Pulmonary artery endothelial cell (primary cell): ENCODE measurements at places on chromosomes 11 and 22. TPM values are rescaled to one million over a fixed set of nuclear protein-coding genes. Genes with fewer than 3 reads are reported as not detected.

GRM5 gene
- total RNA-seq, result under 0.01 and 0.04 TPM in 2 replicates

GGTLC3 gene
- total RNA-seq, result not detected in 2 replicates

TEX54 gene
- total RNA-seq, result 0.26 TPM in 1 of 2 replicates, not detected in the other

DNA sequence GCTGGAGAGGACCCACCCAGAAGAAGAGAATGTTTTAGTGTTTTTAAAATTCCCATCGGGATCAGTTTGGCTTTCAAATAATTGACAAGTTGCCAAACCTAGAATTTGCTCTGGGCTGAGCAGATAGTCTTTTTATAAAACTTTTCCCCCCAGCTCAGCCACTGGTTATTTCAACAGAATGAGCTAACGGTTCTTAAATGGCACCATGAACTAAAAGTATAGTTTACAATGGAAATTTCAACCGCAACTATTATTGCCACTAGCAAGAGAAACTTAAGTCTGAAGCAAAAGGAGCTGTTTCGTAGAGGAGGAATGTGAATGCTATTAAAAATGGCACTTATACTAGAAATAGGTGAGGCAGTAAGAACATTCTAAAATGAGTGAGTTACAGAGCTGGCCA, 3.4 kb downstream of the DKK3 start:
- no peak for DNase-seq

DNA sequence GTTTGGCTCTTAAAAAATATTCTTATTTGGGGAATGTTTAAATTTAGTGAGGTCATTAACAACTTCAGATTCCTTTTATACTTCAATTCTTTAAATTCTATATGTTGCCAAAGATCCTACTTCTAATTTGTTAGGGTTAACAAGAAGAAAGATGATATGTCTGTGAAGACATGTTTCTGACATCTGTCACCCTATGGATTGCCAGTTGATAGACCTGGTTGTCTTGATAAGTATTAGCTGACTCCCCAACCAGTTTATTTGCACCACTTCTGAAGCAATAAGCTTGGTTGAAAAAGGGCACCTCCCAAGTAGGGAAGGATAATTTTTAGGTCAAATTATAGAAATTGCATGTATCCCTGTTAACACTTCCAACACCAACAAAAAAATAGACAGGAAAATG, 29.3 kb downstream of the ARHGEF12 start:
- DNase-seq, result no peak

DNA sequence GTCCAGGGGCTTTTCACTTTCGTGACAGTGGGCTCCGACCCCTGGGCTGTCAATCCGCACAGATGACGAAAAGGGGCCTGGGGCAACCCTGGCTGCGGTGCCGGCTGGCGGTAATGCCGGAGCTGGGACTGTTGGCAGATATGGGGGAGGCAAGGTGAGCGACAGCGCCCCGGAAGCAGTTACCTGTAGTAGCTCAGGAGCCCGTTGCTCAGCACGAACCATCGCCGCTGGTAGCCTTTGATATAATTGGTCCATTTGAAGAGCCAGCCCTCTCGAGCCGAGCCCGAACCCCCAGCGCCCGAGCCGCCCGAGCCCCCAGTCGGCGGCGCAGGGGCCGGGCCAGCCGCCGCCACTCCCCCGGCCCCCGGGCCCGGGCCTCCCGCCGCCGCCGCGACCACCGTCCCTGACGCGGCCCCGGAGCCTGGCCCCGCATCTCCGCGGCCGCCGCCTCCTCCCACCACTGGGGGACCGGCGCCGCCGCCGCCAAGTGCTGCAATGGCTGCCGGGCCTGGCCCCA, 396 bp downstream of the OSBP start:
- DNase-seq, result no peak

DNA sequence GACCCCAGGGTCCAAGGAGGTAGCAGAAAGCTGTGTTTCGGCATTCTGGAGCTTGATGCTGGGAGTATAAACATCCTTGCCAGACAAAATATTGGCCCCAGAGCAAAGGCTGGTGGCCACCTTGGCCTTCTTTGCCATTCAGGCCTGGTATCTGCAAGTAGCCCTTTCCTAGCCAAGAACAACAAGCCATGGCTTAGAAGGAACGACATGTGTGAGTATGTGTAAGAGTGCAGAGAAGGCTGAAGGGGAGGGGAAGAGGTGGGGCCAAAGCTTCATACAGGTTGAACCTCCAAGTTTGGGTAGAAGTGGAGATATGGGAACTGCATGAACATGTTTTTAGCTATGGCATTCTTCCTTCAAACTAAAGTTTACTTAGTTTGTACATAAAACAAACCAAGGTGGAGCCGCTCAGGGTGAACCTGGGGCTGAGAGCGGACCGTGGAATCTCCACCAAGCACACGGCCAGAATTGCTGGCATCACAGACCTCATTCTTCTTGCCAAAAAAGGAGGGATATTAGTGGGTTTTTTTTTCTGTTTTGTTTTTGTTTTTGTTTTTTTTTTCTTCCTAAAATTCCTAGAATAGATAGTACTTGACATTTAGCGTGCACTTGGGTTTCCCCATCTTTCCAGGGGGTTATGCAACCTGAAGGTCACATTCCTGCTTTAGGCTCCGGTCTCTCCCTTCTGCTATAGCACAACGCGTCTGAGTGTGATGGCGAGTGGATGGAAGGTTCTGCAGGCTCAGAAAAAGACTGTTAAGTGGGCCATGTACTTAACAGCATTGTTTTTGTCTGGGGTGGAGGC, 70.9 kb downstream of the ADAMTS15 start:
- no peak for DNase-seq

DNA sequence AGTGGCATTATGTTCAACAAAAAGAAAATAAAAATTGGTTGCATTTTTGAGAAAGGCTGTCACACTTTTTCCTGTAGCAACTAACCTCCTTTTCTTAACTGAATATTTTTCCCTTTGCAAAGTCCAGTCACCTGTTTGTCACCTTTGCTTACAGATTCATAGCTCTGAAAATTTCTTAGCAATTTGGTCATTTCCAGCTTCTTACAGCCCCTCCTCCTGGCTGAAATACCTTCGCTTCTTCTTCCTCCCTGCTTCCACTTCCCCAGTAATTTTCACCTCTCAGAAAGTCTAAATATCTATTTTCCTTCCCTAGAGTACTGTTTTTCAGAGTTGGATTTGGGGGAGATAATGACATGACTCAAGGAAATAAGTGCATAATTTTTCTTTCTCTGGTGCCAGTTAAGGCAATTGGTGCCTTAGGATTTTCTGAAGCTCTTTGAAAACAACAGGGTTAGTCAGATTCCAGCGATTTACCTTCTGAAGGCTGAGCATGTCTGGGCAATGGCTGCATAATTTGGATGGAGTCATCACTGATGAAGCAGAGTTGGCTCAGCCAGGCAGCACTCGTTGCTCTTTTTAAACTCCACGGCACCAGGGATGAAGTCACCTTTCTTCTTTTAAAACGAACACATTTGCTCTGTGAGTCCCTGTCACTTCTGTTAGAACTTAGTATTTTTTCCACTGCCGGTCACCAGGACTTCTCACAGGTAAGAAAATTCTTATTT, 62.1 kb upstream of the AMOTL1 start:
- DNase-seq, result no peak

- no peak for DNase-seq
Observed at GRCh38 chr22:43888740-43889139, 3.1 kb downstream of the PNPLA5 start.

DNA sequence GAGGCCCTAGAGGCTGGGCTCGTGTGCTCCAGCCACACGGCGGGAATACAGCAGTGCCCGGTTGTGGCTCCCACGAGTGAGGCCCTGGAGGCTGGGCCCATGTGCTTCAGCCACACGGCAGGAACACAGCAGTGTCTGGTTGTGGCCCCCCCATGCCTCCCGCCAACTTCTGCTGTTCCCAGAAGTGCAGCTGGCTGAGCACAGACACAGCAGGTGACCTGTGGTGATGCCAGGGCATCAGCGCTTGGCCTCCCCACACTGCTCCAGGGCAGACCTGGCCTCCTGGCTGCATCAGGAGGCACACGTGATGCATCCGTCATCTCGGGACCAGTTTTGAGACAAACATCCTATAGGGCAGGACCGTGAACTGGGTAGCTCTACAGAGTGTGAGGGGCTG, 110.3 kb downstream of the KCNQ1OT1 start:
- no peak for DNase-seq

DNA sequence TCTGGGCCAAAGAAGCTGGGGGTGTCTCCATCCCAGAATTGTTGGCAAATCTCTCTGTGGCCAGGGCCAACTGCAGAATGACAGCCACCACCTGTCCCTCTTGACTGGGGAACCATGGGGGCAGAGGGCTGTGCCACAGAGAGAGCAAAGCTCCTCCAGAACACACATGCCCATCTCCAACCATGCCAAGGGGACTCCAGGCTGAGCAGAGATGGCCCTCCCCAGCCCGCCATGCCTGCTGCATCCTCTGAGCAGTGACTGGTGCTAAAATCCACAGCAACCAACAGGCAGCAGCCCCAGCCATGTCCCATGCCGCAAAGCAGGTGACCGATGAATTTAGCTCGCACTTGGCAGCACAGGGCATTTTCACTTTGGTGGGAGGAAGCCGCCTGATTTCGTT, 45.0 kb downstream of the LARGE1 start:
- DNase-seq, result no peak

GRCh38 chr11:73999581-74000306, 9.1 kb downstream of the UCP3 start:
- DNase-seq, result no peak

GRCh38 chr11:76857781-76858410, 2.8 kb upstream of the ACER3 start:
- DNase-seq, result no peak

DNA sequence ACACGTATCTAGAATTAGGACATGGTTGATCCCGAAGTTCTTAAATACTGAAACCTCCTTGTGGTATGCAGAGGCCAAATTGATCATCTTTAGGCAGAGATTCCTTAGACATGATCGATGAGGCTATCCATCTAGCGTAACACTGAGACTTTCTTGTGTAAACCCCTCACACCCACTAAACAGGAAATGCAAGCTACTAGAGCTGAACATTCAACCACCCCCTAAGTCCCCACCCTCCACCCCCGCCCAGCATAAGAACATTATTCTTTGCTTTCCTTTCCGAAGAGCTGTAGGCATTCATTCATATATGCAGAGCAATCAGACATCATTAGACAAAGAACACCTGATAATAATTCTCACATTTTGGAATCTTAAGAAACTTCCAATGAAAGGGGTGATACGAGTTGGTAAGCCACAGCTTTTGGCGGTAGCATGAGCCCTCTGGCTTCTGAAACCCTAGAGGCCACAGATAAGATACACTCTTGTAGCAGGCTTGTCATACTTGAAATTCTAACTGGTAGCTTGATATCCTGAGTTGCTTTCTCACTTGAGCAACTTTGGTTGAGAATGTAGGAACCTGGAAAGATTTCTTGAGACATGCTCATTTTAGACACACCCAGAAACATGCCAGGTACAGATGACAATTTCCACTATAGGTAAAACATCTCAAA, 42.2 kb downstream of the FLI1 start:
- DNase-seq, result no peak

- DNase-seq, result no peak
Observed at GRCh38 chr11:68026391-68027105, 3.9 kb upstream of the NDUFS8 start.

DNA sequence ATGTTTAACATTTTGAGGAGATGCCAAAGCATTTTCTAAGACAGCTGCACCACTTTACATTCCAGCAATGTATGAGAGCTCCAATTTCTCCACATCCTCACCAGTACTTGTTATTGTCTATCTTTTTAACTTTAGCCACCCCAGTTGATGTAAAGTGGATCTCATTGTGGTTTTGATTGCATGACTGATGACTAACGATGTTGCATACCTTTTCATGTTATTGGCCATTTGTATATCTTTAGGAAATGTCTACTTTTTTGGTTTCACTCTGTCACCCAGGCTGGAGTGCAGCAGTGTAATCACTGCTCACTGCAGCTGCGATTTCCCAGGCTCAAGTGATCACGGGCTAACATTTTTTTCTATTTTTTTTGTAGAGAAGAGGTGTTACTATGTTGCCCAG, 8.9 kb downstream of the TTC28 start:
- no peak for DNase-seq

DNA sequence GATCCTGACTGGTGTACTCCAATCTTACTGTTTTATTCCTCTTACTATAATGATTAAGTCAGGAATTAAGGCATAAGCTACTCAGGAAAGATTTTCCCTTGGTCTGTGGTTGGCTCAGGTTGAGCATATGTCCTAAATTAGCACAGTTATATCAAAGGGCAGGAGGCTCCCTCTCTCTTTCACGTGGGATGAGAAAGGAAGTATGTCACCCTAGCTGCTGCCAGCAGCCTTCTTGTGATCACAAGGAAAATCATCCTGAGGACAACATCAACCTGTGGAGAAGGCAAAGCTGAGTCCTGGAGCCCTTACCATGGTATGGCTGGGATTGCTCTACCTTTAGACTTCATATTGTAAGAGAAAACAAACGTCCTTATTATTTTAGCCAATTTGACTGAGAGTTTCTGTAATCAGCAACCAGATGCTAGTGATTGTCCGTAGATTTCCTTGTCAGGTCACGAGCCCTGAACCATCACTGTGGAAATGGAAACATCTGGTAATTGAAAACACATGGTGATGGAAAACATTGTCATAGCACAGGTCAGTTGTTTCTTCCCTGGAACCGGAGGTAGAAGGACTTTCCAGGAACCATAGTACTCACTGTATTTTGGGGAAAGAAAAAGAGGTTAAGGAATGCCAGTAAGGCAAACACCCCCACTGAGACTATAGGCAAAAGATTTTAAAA, 40.6 kb upstream of the DEUP1 start:
- DNase-seq, result no peak
